ENCODE measurements at places on chromosomes 6 and 20.

- no peak for DNase-seq
Observed at GRCh38 chr6:153149891-153150290, 18.8 kb upstream of the RGS17 start.

GRCh38 chr6:1170794-1171193, 141.1 kb upstream of the FOXQ1 start:
- DNase-seq = no peak

DNA sequence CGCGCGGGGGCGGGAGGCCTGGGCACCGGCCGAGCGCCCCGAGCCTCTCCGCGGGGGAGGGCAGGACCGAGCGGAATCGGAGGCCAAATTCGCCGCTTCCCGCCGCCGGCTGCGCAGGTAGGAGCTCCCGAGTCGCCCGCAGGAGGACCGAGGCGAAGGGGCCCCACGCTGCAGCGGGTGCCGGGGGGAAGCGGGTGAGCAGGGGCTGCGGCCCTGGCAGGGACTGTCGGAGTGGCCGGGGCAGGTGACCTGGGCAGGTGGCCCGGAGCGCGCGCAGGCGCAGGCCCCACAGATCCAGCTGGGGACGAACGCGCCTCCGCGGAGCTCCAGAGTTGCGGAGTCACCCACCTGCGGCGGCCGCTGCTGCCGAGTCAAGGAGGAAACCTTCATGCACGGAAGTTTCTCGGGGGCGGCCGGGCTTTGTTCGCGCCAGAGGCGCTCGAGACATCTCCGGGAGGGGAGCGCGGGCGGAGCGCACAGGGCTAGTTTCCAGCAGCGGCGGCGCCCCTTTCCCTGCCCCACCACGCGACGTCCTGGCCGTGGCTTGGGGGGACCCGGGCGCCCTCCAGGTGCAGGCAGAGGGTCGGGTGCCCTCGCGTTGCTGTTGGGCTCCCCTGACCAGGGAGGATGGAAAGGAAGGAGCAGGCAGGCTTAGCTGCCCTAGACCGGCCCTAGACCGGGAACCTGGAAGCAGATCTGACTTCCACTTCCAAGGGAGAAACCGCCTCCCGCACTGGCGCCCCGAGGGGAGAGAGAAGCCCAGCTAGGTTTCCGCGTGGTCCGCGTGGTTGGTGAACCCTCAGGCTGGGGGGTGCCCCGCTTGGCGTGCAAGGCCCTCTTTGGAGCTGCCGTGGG, 590 bp downstream of the SLCO4A1 start:
- peak; percentile 27 for DNase-seq

- no peak for DNase-seq
Observed at GRCh38 chr6:44049163-44049988, 77.9 kb downstream of the MRPL14 start.

- DNase-seq = no peak
Observed at GRCh38 chr20:50138120-50138478, 15.4 kb downstream of the PEDS1 start.

DNA sequence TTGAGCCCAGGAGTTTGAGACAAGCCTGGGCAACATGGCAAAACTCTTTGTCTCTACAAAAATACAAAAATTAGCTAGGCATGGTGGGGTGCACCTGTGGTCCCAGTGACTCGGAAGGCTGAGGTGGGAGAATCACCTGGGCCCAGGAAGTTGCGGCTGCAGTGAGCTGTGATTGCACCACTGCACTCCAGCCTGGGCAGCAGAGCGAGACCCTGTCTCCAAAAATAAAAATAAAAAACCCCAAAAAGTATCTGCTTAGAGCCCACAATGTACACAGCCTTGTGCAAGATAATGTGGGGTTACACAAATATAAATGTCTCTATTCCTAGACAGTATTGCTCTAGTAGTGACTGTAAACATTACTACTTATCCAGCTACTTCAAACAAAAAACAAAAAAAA, 5.9 kb downstream of the ESF1 start:
- DNase-seq = no peak

GRCh38 chr6:39074486-39074885, 25.9 kb downstream of the GLP1R start:
- no peak for DNase-seq

DNA sequence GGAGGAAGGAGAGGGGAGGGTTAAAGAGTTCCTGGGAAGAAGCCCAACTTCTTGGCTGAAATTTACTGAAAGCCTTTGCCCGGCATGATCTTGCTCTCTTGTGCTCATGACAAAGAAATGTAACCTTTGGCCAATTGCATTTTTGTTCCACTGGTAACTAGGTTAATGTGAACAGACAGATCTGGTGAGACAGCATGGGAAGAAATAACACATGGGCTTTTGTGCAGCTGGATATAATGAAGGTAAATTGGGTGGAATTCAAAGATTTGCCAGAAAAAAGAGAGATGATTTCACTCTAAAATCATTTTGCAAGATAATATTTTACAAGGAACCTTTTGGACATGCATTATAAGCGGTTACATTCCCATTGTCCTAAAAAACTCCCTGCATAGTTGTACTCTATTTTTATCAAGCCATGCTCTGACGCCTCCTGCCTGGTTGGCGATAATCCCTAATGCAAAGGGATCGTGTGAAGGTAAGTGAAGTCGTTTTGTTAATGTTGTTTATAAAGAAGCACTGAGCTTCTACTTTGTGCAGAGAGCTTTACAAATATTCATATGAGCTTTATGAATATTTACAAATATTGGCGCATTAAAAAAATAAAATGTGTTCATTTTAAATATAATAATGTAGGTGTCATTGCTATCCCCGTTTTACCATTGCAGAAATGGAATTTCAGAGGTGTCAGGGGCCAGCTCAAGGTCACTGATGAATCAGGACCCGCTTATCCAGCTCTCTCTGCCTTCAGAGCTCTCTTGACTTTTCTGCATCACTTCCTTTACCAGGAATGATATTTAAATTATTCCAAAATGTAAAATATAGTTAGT, 161.3 kb upstream of the AGPAT4 start:
- DNase-seq = no peak

DNA sequence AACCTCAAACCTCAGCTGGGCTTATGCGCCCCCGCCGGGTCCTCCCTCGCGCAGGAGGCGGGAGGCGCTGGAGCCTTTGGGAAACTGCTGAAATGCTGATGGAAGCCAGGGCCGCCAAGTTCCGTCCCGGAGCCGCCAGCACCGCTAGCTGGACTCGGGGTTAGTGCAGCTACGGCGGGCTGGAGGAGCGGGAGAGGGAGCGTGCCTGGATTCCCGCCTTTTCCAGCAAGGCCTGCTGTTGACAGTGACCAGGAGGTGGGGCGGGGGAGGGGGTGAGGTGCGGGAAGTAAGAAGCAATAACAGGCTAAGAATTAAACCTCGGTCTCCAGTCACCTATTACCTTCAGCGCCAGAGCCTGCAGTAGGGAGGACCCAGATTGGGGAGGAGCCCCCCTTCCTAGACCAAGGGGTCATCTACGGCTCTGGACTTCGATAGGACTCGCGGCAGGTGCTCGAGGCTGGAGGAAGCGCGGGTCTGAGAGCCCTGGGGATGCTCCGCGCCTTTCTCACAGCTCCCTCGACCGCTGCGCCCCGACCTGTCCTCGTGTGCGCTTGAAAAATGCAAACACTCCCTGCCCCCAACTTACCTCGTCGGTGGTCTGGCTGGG, 20.5 kb downstream of the COL9A1 start:
- no peak for DNase-seq

- DNase-seq = no peak
Observed at GRCh38 chr20:40636486-40636885, 52.5 kb downstream of the MAFB start.

GRCh38 chr20:48238326-48238725, 453.0 kb upstream of the SULF2 start:
- no peak for DNase-seq

DNA sequence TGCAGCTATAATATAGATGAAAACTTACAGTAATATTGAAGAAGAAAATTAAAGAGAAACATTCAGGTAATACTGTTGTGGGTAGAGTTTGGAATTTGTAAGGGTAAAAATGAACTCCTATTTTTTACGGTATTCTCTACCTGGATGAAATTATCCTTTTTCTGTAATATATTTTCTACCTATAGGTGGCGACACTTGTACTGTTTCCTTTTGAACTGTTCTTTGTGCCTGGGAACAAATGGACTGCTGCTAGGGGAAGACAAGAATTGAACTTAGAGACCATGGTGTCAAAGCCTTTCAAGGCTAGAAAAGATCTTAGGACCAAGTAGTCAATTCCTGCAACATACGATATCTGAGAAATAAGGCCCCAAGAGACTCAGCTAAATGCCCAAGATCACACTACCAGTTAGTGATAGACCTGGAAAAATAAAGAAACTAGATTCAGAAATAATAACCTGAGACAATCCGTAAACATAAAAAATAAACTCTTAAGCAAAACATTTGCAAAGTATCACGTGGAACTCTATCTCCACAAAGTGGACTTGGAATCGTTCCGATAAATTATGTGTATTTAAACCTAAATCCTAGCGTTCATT, 383.8 kb downstream of the TFAP2A start:
- DNase-seq = no peak

GRCh38 chr6:149043476-149044130, 273.9 kb upstream of the TAB2 start:
- no peak for DNase-seq

GRCh38 chr20:43691928-43692524, 25.1 kb downstream of the MYBL2 start:
- peak; percentile 18 for DNase-seq

DNA sequence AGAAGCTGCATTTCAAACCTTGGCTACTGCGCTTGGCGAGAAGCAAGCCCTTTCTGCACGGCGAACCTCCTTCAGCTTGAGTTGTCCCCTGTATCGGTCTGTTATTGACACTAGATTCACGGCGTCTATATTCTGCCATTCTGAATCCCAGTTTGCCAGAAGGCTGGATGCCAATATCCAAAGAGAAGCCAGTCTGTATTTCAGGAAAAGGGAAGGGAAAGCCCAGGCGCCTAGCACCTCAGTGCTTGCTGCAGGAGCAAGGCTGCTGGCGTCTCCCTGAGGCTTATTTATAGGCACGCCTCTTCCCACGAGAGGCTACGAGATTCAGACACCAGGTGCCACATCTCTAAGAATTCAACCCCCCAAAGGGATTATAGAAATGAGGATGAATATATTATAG, 89.6 kb upstream of the CDH4 start:
- DNase-seq = no peak

GRCh38 chr6:47034926-47035325, 7.2 kb downstream of the ADGRF1 start:
- DNase-seq = peak; percentile 73

- DNase-seq = peak; percentile 86
Observed at GRCh38 chr20:39960522-39961428, 728.3 kb downstream of the MAFB start.

DNA sequence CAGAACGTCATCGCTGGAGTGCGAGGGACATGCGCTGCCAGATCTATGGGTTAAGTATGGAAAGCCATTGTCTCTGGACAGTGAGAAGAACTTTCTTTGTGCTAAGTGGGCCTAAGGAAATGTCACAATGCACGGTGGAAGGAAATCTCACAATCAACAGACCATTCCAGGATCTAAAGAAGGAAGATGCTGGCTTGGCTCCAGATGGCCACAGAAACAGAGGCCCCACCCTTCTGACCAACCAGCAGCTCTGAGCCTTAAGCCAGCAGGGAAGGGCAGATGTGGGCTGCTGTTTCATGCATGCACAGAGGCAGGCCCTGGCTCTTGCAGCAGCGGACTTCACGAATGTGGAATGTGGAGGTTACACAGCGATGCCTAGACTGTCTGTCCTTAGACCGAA, 156.3 kb downstream of the SOBP start:
- DNase-seq = no peak

DNA sequence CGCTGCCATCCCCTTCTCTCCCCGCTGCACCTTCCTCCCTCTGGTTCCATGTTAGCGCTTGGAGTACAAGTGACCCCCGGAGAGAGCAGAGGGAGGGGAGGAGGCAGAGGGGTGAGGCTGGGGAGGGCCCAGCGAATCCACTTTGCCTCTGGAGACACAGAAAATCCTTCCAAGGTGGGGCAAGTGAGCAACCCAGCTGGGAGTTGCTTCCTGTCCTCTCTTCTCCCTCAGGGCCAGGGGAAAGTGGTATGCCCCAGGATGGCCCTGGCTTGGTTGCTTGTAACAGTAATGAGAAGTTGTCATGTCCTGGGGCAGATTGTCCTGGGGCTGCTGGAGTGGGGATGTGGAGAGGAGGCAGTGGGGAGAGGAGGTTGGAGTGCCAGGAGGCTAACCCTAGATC, 691 bp upstream of the ANGPT4 start:
- no peak for DNase-seq

GRCh38 chr6:135209803-135210202, 28.7 kb downstream of the MYB start:
- DNase-seq = no peak

- DNase-seq = no peak
Observed at GRCh38 chr6:209432-210103, 82.7 kb upstream of the DUSP22 start.

DNA sequence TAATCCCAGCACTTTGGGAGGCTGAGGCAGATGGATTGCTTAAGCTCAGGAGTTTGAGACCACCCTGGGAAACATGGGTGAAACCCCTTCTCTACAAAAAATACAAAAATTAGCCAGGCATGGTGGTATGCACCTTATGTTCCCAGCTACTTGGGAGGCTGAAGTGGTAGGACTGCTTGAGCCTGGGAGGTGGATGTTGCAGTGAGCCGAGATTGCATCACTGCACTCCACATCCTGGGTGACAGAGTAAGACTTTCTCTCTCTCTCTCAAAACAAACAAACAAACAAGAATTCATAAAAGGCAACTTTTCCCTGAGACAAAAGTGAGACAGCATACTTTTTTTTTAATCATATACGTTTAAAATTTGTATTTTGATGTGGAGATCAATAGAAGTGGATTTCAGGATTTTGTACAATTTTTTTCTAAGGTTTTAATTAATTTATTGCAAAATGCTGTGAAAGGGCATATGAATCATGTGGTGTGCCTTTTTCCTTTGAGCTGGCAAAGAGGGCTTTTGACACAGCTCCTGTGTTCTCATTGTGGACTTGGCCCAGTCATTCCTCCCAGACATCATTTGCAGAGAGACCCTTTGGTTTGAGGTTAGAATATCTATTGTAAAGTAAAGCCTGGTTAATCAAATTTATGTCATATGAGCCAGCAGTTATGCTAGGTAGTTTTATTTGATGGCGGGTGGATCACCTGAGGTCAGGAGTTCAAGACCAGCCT, 77.1 kb downstream of the TULP4 start:
- no peak for DNase-seq

DNA sequence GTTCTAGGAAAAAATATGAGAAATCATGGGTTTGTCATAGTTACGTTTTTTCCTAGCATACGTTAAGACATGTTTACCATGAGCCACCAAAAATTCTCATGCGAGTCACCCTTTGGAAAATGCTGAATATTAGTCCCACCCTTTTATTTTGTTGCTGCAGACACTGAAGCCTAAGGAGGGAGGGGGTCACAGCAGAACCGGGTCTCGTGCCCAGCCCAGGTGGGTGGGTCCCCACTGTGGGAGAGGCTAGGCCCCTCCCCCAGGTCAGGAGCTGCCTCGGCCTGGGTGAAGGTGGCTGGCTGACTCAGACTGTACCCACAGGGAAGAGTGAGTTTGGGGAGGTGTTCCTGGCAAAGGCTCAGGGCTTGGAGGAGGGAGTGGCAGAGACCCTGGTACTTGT, 26.2 kb upstream of the SRF start:
- DNase-seq = no peak
